ENCODE measurements at places on chromosomes 12 and 14.
A peak's percentile ranks its signal among the peaks of the same experiment; 100 is the strongest.

- no peak for DNase-seq
Observed at GRCh38 chr12:18752280-18752920, 14.5 kb downstream of the CAPZA3 start.

GRCh38 chr12:642633-643474 is 20.4 kb downstream of the NINJ2 start:
- peak; percentile 43 for DNase-seq

GRCh38 chr12:17062267-17063036 is 456.5 kb upstream of the LMO3 start:
- DNase-seq = peak; percentile 65

GRCh38 chr12:121543786-121544185 is 37.0 kb downstream of the KDM2B start:
- no peak for DNase-seq

DNA sequence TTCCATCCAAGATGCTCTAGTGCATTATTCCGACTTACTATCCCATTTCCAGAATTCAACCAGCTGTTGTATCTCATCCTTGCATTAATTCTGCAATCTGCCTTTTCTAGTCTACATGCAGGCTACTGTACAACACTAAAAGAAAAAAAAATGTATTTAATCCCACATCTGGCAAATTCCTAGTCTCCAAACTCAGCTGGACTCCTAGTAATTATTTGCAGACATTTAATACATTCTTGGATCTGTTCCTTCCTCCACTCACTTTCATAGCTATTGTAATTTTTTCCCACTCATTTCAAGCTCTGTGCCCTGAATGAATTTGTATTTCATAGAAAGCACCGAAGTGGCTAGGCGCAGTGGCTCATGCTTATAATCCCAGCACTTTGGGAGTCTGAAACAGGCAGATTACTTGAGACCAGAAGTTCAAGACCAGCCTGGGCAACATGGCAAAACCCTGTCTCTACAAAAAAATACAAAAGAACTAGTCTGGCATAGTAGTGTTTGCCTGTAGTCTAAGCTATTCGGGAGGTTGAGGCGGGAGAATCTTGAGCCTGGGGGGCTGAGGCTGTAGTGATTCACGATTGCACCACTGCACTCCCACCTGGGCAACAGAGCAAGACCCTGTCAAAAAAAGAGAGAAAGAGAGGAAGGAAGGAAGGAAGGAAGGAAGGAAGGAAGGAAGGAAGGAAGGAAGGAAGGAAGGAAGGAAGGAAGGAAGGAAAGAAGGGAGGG is 39.5 kb upstream of the YAF2 start:
- DNase-seq = no peak

DNA sequence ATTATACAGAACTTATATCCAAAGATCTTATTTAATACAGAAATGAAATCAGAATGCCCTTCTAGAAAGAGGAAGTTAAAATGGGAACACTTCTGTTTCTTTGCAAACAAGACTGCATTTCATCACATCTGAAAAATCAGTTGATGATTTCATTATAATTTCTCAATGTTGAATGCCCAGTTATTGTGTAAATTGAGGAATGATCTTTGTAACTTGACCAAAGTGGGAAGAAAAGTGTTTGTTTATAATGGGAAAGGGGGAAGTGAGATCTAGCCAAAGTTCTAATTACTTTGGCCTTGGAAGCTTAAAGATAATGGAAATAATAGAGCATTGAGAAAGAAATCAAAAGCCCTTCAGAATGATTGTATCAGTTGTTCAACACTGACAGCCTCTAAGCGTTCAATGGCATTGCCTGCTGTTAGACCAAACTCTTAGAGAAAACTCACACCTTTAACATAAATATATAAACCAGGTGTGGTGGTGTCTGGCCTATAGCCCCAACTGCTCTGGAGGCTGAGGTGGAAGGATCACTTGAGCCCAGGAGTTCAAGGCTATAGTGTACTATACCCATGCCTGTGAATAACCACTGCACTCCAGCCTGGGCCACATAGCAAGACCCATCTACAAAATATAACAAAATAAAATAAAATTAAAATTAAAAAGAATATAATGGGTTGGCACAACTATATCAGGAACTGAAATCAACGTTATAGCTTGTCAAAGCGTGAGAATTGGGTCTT is 9.9 kb upstream of the LYZ start:
- DNase-seq = no peak

GRCh38 chr14:20179880-20180279 is 10.8 kb upstream of the OR11G2 start:
- DNase-seq = no peak
